ENCODE measurements at places on chromosomes 7 and 10.
A peak's percentile ranks its signal among the peaks of the same experiment; 100 is the strongest.

- no peak for DNase-seq
These were observed 101.0 kb downstream of the HERPUD2 start for GRCh38 chr7:35593899-35594298.

- no peak for DNase-seq
These were observed 42.5 kb upstream of the LCOR start for GRCh38 chr10:96789571-96790108.

- no peak for DNase-seq
These were observed 25.3 kb downstream of the ANXA8 start for GRCh38 chr10:47458466-47459154.

DNA sequence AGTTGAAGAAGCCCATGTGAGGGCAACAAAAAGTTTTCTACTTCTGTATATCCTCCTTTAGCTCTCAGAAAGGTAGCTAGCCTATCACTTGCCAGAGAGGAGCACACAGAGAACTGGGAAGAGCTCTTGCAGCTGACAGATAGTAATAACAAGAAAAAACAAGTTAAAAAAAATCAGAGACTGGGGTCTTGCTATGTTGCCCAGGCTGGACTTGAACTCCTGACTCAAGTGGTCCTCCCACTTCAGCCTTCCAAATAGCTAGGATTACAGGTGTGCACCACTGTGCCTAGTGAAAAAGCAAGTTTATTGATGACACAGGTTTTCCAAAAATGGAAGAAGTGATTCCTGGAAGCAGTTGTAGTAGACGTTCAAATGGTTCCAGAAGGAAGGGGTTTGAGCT is 93.6 kb downstream of the CLEC2L start:
- no peak for DNase-seq

DNA sequence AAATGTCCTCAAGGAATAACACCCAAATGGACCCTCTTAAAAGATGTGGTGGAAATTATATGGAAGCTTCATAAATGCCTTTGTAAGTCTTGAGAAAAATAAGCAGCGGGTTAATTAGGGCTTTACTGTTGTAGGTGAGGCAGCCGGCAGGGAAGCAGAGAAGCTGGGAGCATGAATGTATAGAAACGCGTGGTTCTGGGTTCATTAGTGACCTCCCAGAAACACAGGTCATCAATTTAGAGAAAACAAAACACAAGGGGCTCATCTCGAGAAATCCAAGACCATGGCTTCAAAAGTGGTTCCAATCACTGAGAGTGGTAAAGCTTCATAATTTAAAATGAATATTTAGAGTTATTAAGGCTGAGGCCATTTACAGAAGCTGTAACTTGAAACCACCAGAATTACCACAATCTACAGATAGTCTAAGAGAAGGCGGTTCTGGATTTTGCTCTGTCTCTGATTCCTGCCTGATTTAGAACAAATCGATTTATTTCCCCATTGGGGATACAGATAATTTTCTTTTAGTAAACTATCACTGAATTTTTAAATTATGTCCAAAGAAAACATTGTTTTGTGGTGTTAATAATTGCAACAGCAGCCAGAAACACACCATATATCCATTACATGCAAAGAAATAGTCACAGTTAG is 20.7 kb downstream of the GARIN1A start:
- no peak for DNase-seq

GRCh38 chr7:361680-362401 is 71.9 kb downstream of the FOXL3 start:
- no peak for DNase-seq

DNA sequence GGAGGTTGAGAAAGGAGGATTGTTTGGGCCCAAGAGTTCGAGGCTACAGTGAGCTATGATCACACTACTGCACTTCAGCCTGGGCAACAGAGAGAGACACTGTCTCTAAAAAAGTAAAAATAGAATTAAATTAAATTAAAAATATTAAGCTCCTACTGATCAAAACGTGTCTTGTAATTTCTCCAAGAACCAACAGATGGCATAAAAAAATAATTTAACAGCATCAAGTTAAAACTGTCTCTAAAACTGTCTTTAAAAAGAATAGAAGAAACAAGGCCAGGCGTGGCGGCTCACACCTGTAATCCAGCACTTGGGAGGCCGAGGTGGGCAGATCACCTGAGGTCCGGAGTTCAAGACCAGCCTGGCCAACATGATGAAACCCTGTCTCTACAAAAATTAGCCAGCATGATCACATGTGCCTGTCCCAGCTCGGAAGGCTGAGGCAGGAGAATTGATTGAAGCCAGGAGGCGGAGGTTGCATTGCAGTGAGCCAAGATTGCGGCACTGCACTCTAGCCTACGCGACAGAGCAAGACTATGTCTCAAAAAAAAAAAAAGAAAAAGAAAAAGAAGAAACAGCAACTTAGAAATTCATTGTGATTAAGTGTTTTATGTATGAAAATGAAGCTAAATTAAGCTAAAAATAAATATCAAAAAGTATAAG is 24.5 kb downstream of the MTPAP start:
- no peak for DNase-seq

- peak; percentile 80 for DNase-seq
These were observed 724 bp downstream of the BBIP1 start for GRCh38 chr10:110918269-110918642.

- no peak for DNase-seq
These were observed 25.2 kb upstream of the ITGB1 start for GRCh38 chr10:32982911-32983909.

DNA sequence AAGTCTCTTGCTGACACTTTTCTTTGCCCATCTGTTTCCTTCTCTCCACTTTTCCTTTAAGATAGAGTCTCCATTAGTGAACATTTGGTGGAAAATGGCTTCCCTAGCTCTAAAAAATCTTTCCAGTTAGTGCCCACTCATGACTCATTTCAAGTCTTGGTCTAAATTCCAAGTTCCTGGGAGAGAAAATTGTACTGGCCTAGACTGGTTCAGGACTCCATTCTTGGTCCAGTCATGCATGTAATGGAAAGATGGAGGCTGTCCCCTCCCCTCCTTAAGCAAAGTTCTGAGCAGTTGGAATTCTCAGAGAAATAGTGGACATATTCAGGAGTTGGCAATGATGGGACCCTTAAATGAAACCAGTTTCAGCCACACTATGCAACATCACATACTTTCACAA is 3.8 kb upstream of the ALDH18A1 start:
- DNase-seq: no peak

DNA sequence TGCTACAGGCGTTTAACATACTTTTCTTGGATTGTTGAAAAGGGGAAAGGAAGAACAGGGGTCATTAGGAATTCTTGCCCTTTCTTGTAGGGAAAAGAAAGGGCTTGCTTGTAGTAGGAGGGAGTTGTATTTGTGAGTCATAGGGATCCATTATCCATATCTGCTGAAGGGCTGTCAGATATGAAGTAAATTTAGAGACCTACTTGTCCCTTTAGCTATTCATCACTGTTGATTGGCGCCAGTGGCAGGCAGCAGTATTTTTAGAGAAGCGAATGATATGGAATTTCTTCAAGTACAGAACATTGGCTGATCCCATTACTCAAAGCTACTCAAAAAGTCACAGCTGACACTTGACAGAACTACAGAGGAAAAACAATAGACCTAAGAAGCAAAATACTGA is 97.7 kb downstream of the CELF2 start:
- no peak for DNase-seq

DNA sequence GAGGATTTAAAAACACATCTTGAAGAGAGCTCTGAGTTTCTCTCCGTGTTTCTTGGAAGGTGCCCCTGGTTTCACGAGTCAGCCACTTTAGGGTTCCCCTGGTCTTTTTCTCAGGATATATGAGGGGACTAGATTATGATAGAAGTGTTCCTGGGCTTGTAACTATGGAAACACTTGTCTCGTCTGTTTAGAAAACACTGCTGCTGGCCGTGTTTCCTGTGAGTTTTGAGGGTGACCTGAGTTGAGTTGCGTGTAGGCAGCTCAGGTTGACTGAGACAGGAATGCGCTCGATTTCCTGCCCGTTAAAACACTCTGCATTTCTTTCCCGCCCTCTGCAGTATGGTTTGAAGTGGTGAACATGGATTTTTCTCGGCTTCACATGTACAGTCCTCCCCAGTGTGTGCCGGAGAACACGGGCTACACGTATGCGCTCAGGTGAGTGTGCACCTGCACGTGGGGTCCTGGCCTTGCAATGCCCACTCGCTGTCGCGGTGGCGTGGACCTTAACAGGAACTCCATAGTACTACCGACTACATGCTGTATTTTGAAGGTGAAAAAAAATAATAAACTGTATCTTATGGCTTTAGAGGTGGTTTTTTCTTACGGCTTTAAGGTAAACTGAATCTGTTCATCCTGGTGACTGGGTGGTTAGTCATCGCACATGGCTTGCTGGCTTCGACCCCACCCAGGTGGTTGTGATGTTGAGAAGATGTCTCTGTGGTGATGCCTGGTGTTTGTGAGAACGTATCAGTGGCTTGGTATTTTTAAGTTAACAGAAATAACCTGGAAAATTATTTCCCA is at the start of gene SUN1:
TSS of gene SUN1 (plus strand) at position 310 of the 801 bp plus-strand sequence. CDS start at position 359, 49 bp downstream.
- no peak for DNase-seq

DNA sequence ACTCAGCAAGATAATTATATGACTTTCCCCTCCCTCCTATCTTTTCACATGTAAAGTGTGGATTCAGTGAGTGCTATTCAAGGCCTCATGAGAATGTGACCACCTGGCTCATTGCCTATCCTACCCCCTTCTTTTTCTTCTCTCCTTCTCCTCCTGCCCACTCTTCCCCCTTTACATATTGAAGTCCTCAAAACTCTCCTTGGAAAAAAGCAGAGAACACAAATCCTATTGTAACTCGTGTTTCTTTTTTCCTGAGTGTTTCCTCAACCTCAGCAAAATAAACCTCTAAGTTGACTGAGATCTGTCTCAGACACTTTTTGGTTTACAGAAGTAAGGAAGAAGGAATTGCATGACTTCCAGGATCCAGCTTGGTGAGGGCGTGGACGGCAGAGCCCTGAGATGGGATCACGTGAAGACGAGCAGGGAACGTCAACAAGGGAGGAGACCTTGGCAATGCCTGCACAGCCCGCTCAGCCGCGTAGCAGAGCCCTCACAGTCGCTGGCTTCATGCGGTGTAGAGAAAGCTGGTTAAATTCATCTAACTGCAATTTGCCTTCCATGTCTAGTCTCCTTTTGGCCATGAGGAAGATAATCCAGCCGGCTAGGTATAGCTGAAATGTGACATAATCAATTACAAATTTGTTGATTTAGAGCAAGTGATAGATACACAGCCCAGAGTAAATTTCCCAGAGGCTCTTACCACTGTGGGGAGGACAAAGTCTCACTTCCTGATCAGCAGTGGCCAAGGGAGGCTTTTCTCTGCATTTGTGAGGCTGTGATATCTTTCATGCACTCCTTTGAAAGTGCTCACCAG is 75.7 kb downstream of the LYZL2 start:
- DNase-seq: no peak

GRCh38 chr10:106182542-106182941 is 982.0 kb downstream of the SORCS1 start:
- DNase-seq: no peak

- DNase-seq: no peak
These were observed 799.5 kb downstream of the LRMDA start for GRCh38 chr10:76230921-76231285.

DNA sequence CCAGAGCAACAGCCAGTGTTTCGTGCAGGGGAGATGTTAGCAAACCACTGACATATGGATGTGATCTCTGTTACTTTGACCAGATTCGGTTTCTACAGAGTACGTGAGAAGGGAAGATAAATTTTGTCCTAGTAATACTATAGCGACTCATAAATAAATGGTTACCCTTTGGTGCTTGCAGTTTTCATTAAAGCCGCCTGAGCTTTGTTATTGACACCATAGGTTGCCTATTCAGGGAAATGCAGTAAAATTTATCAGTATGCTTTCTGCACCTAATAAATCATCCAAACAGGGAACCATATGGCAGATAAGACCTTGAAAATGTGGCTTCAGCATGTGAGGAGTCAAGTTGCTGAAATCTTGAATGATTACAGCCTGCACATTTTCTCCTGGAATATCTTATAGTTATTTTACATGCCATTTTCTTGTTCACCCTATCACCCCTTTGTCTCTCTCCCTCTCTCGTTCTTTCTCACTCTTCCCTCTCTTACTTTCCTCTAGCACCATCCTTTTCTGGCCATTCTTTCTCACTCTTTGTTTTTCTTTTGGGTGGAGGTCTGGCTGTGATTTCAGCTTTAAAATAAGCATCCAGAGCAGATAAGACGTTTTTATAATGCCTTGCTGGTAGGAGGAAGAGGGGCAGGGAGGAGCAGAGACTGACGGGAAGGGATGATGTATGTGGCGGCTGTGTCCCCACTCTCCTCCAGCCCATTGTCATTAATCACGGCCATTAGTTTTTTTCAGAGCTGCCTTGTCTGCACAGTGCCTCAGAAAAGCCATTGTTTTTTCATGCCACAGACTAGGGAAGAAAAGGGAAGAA is 182.5 kb downstream of the LRMDA start:
- no peak for DNase-seq

GRCh38 chr10:72981028-72981881 is 26.6 kb upstream of the PLA2G12B start:
- no peak for DNase-seq

GRCh38 chr7:128174386-128174785 is 66.7 kb upstream of the LEP start:
- no peak for DNase-seq

GRCh38 chr7:3461923-3462322 is 160.9 kb downstream of the SDK1 start:
- no peak for DNase-seq

GRCh38 chr7:47145186-47145725 is 436.7 kb downstream of the TNS3 start:
- DNase-seq: no peak

DNA sequence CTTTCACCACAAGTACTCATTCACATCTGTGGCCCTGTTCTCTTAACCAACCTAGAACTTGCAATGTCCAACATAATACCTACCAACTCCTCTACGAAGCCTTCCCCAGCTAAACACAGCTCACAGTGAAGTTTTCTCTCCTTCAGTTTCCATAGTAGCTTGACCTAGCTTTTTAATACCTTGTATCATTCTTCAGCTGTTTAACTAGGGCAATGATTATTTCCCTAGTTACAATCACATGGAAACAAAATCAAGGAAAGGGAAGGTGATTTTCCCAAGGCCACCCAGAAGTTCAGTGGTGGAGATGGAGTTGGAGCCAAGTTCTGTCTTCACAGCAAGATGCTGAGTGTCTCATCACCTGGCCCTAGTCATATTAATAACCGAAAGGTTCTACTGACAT is 16.3 kb downstream of the CDHR3 start:
- DNase-seq: no peak

GRCh38 chr10:102460836-102461186 is 9.5 kb upstream of the C10orf95 start:
- no peak for DNase-seq

GRCh38 chr7:111960984-111961383 is 245.2 kb downstream of the DOCK4 start:
- no peak for DNase-seq

Data from brain pericyte (primary cell).